ENCODE measurements at places on chromosomes 2 and 18.
A peak's percentile ranks its signal among the peaks of the same experiment; 100 is the strongest.

GRCh38 chr18:37396971-37397720, 168.5 kb downstream of the CELF4 start:
- no peak for DNase-seq

GRCh38 chr2:70381821-70382220, 80.0 kb upstream of the FAM136A start:
- no peak for DNase-seq

- no peak for DNase-seq
Observed at GRCh38 chr2:240896394-240896793, 438 bp upstream of the MAB21L4 start.

DNA sequence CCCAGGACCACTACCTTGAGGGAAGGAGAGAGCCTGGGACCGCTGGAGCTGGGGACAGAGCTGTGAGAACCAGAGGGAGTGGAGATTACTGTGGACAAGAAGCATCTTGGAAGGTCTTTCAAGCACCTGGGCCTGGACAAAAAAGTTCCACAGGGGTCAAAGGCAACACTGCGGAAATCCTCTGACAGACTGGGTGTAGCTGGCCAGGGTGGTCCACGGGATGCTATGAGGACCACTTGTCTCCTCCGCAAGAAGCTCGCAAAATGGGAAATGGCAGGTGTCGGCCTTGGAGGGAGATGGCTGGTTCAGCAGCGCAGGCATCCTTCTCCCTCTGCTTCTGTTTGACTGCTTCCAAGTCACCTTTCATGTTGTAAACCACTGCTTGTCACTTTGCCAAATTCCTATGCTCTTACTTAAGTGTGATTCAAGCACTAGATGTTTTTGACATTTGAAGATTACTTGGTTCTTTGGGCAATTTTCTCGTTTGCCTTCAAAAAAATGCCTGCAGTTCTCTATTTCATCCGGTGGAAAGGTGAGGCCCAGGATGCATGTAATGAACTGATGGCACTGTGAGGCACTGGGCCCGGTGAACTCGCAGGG, 27.7 kb downstream of the KLHL29 start:
- DNase-seq = no peak

GRCh38 chr2:202870431-202871299, 901 bp downstream of the ICA1L start:
- peak; percentile 28 for DNase-seq

DNA sequence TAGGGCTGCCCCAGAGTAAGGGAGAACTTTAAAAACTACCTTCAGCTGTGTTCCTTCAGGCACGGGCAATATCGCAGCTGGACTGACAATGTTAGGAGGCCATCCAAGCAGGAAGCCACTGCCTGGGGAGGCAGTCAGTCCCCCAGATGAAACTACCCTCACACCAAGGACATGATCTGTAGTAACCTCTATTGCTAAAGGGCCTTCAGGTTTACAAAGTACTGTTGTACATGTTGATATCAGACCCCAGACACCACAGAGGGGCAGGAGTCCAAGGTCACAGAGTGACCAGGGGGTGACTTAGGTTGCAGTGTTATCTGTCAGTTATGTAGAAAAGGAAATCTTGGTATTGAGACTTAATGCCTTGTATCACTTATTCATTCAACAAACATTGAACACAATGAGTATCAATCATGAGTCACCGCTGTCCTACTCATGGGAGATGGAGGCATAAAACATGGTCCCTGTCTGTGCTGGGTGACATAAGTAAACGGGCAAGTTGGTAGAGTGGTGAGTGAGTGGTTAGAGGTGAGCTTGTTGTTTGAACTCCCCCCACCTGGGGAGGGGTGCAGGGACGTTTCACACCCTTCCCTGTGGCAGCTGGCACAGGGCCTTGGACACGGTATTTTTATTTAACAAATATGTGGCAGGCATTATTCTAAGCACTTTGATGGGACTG, 7.1 kb downstream of the CABLES1 start:
- DNase-seq = no peak

DNA sequence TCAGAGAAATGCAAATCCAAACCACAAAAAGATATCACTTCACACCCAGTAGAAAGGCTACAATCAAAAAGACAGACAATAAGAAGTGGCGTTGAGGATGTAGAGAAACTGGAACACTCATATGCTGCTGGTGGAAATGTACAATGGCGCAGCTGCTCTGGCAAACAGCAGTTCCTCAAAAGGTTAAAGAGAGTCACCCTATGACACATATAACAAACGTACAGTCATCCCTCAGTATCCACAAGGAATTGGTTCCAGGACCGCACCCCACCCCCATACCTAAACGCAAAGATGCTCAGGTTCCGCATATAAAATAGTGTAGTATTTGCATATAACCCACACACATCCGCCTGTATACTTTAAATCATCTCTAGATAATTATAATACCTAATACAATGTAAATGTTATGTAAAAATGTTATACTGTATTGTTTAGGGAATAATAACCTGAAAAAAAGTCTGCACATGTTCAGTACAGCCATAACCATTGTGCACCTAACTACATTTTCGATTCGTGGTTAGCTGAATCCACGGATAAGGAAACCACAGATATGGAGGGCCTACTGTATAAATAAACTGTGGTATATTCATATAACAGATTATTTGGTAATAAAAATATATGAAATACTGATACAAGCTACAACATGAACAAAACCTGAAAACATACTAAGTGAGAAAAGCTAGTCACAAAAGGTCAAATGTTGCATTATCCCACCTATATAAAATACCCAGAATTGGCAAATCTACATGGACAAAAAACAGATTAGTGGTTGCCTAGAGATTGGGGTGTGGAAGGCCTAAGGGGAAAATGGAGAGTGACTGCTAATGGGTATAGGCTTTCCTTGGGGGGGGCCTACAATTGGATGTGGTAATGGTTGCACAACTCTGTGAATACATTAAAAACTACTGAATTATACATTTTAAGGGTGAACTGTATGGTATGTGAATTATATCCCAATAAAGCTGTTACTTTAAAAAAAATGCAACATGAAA, 37.5 kb downstream of the UXS1 start:
- no peak for DNase-seq

DNA sequence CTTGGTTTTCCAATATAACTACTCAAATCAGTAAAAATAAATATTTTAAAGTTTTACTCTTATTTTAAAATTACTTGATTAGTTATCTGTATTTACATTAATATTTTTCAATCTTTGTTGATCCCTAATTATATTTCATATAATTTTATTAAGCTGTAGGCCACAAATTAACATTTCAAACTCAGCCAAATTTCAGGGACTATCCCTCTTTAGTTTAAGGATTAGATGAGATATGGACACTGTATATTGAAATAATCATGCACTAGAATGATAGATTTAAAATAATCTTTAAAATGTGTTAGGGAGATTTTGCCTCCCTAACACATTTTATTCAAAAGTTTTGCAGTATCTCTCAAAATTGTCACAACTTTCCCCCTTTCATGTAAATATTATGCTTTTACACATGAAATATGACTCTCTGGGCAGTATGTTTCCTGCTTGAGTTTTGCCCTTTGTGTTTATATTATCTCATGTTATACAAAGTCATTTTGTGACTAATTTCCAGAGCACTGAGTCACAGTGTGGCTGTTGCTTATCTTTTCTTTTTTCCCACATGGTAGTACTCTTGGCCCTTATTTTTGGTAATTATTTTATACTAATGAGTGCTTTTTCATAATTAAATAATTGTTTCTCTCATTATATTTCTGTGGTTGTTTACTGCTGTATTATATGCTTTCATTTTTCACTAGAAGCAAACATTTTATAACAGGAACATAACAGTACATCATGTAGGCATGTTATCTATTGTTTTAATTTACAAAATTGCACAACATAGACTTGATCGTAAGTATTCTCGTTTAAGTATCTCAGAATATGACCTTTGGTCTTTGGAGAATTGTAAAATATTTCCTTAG, 1.2 kb downstream of the TFPI start:
- DNase-seq = no peak

GRCh38 chr2:225616848-225617247, 217.3 kb downstream of the NYAP2 start:
- no peak for DNase-seq

DNA sequence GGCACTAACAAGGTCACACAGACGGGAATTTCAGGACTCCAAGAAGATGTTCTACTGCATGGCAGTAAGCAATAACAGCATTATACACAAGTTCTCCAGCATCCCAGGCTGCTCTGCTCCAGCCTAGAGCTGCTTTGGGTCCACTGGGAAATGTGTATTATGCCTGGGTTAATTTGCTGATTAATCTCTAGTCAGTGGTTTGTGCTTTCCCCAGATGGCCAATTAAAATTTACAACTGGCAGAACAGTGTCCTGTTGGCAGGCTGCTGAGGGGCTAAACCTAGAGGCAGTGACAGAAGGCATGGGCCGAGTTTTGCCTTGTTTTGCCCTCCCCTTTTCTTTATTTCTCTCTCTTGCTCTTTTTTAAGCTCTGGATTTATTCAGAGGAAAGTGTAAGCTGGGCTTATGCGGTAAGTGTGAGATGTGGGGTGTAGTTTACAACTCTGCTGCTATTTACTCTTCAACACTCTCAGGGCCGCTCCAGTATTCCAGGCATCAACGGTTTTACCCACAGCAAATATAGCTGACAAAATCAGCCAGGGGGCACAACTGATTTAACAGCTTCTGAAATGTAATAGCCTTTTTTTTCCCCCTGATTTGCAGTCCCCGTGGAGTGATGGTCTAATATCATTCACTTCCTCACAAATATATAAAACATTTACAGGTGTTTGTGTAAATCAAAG, 348.0 kb downstream of the GPD2 start:
- no peak for DNase-seq

- DNase-seq = no peak
Observed at GRCh38 chr2:235762832-235763598, 269.2 kb downstream of the AGAP1 start.

GRCh38 chr2:232097260-232097659, 135.7 kb downstream of the DIS3L2 start:
- DNase-seq = no peak

- DNase-seq = no peak
Observed at GRCh38 chr2:9638532-9638931, 7.7 kb upstream of the YWHAQ start.

GRCh38 chr2:64930258-64930671, 58.9 kb upstream of the SLC1A4 start:
- no peak for DNase-seq

DNA sequence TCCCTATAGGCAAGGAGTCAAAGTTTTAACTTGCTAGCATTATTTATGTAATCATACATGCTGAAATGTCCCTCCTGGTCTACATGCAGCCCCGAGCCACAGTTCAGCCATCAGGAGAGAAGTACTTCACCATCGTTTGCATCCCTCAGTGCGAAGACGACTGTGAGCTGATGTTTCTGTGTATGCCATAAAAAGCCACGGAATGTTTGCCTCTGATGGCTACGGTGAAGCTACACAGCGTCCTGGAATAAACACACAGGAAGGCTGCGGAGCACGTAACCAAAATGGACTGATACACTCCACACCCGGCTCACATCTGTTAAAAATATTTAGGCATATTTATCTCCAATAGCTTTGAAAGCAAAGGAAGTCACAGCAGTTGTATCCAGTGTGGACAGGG, 4.3 kb upstream of the SALL3 start:
- DNase-seq = no peak

DNA sequence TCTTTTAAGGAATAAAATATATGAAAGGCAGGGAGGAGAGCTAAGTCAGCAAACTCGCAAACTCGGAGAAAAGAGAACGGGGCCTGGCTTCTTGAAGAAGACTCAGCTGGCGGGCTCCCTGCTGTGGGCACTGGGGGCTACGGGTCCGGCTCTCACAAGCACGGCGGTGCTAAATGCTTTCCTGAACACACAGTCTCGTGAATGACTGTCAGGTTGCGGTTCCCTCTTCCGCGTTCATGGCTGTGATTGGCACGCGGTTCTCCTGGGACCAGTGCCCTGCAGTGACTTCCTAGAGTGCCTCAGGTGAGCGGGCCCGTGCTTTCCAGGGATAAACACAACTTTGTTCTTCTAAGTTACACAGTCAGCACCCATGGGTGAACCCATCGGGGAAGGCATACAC, 208.4 kb downstream of the HDAC4 start:
- no peak for DNase-seq

- no peak for DNase-seq
Observed at GRCh38 chr2:167860082-167860481, 387.3 kb downstream of the STK39 start.

DNA sequence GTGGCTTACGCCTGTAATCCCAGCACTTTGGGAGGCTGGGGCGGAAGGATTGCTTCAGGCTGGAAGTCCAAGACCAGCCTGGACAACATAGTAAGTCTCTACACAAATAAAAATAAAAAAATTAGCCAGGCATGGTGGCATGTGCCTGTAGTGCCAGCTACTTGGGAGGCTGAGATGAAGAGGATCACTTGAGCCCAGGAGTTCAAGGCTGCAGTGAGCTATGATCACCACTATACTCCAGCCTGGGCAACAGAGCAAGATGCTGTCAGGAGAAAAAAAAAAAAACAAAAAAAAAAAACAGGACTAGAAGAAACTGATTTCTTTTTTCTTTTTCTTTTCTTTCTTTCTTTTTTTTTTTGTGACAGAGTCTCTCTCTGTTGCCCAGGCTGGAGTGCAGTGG, 13.6 kb downstream of the SPDYA start:
- DNase-seq = no peak

DNA sequence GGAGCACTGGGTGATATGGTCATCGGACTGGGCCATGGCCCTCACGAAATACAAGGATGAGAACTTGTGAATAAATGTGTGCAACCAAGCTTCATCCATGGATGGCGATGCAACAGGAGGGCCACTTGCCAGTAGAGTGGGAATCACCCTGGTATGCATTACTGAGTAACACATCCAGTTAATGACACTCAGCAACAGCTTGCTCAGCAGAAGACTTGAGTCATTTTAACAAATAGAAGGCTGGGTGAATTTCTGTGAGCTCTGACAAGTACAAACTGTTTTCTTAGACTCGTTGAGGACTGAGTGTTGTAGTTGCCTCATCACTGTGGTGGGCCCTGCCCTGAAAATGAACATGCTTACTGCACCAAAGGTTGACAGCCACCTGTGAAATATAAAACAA, 221.6 kb downstream of the NCKAP5 start:
- DNase-seq = no peak

DNA sequence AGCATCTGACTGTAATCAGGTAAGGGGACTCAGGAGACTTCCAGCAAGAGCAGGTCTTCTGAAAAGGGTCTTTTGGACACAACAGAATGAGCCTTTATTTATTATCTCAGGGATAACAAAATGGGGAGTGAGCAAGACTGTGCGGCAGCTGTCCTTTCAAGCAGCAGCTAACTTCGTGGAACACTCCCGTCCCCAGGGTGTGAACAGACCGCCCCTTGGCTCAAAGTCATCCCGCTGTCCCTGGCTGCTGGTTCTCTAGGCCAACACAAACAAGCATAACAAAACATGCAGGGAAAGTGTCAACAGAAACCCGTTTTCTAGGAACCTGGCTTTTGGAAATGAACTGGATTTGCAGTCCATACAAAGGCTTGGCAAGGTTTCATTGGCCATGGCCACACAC, 787.9 kb upstream of the FANCL start:
- no peak for DNase-seq

- no peak for DNase-seq
Observed at GRCh38 chr2:113209646-113210171, 35.9 kb downstream of the PSD4 start.

All from activated CD8-positive, alpha-beta memory T cell treated with anti-CD3 and anti-CD28 coated beads for 4 hours (primary cell).